Stimulated activated CD4-positive, alpha-beta T cell treated with anti-CD3 and anti-CD28 coated beads, Interleukin-4, amount 100 ng/mL, for 48 hours (primary cell): ENCODE measurements at places on chromosomes 3 and 15.

- no peak for DNase-seq
These were observed 79.4 kb downstream of the KLF15 start for GRCh38 chr3:126277629-126278378.

GRCh38 chr3:134850761-134851160, 55.7 kb downstream of the EPHB1 start:
- no peak for DNase-seq

DNA sequence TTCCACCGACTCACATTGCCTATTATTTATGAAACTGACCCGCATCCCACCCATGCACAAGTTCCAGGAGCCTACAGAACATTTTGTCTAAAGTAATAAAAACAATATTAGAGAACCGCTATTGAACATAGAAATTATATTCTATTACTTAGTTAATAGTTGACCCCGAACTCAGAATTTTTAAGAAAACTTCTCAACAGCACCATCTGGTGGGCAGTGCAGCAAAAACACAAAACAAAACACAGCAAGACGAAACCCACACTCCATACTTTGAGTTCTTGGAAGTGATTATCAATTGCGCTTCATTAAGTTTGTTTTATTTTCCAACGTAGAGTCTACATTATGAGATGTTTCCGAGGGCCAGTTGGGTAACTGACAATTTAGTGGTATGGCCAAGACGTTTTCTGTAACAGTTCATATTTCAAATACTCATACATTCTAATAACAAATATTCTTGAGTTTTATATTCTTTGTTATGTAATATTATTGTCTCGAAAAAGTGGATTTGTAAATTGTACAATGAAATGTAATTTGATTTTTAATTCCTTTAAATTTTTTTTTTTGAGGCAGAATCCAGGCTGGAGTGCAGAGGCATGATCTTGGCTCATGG, 24.0 kb upstream of the C3orf70 start:
- peak; percentile 30 for DNase-seq

DNA sequence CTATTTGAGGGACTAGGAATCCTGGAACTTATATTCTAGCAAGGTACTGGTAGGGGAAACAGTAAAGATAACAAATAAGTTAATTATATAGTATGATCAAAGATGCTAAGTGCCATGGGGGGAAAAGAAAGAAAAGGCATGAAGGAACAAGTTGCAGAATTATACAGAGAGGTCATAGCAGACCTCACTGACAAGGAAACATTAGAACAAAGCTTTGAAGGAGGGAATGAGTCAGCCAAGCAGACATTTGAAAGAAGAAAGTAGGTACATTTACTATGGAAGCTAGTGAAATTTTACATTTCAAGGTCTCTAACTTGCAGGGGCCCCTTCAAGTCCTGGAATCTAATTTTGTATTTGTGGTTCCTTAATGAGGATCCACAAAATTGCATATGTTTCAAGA, 57.2 kb upstream of the TIPARP start:
- no peak for DNase-seq

DNA sequence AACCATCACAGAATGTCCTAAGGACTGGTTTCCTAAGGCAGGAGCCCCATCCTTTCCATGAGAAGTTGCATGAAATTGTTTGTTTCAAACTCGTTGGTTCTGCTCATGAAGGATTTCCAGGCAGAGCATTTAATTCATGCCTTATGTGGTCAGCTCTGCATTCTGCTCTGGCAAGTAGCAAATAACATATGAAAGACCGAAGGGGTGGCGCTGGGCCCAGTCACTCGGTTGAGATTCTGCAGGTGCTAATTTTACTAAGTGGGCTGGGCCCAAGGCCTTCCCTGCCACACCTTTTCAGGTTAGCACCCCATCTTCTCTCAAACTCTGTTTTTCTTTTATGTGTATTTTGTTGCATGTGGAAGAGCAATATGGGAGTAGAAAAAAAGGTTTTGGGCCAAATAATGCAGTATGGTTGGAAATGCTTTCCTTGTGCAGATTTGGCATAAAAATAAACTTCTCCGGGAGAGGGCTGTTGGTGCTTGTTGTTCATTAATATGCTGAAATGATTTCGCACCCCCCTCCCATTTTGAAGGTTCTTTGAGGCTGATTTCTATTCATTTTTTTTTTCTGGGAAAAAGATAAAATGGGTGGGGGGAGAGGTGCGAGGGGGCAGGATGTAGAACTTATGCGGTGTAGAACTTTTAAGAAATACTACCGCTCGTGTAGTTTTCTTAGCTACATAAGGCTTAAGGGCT, 182.9 kb upstream of the FEZF2 start:
- DNase-seq = no peak

- no peak for DNase-seq
These were observed 132.6 kb downstream of the DIPK2A start for GRCh38 chr3:144104186-144104585.

DNA sequence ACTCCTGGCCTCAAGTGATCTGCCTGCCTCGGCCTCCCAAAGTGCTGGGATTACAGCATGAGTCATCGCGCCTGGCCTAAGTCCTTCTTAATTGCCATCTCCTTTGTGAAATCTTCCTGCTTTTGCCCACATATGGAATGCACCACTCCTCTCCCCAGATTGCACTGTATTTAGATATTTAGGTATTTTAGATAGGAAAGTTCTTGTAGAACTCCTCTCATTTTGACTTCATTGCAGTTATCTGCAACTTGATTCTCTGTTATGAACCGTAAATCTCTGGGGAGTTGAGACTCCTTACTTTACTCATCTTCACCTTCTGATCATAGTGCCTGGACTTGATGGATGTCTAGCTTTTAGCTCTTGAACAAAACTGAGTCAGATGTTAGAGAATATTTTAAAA, 150.7 kb downstream of the AKAP13 start:
- DNase-seq = no peak

- DNase-seq = no peak
These were observed 44.6 kb downstream of the PLCL2 start for GRCh38 chr3:16929311-16929710.

DNA sequence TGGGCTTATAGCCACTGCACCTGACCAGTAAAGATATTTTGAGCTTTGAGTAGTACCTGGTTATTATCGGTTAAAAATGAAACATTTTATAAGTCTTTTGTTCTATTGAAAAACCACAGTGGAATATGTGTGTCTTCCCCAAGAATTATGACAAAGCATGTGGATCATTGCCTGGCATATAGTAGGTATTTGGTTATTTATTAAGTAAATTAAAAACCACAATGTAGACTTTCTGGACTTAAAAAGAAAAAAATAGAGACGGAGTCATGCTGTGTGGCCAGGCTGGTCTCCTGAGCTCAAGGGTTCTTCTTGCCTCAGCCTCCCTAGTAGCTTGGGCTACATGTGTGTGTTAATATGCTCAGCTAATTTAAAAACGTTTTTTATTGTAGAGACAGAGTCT, 43.5 kb downstream of the UBE2E2 start:
- no peak for DNase-seq

GRCh38 chr15:25224396-25224795, 214.4 kb downstream of the UBE3A start:
- no peak for DNase-seq
